ENCODE measurements at places on chromosomes 11 and 22.

GRCh38 chr11:11582011-11582701, 39.6 kb downstream of the GALNT18 start:
- no peak for DNase-seq

GRCh38 chr11:11441516-11441915, 88.5 kb upstream of the CSNK2A3 start:
- no peak for DNase-seq

GRCh38 chr11:35318977-35319925, 100.1 kb downstream of the SLC1A2 start:
- no peak for DNase-seq

DNA sequence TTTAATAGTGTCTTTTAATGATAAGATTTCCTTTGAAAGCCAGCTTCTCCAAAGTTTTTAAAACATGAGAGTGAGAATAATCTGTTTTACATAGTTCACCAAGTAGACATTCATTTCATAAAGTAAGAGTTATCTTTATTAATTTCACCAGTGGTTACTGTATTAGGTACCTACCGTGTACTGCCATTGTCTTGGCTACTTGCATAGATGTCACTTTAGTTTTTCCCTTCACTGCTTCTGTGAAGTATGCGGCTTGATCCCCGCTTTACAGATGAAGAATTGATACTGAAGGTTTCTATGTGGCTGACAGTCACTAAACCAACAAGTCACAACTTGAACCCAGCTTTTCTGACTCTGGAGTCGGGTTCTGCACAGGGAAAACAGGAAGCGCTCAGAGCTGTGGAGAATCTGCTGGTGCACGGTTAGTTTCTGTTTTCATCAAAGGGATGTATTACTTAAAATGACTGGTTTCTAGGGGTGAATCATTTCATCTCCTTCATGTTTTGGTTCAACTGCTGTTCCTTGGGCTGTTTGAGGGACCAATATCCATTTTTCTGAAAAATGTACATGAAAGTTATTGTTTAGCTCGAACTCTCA, 39.3 kb upstream of the MYO18B start:
- no peak for DNase-seq

GRCh38 chr22:20889025-20889704, 28.0 kb upstream of the CRKL start:
- DNase-seq = no peak

- no peak for DNase-seq
Measured at GRCh38 chr11:114033572-114033971, 25.9 kb upstream of the ZBTB16 start.

- DNase-seq = no peak
Measured at GRCh38 chr11:84993386-84993785, 633.8 kb downstream of the DLG2 start.

GRCh38 chr22:40118979-40119378, 58.7 kb upstream of the TNRC6B start:
- no peak for DNase-seq

- DNase-seq = no peak
Measured at GRCh38 chr11:4118107-4118506, 23.5 kb downstream of the RRM1 start.

GRCh38 chr11:78438298-78438975, 20.8 kb upstream of the GAB2 start:
- DNase-seq = no peak

GRCh38 chr11:83011333-83012167, 60.1 kb downstream of the RAB30 start:
- DNase-seq = no peak

GRCh38 chr11:69680688-69681087, 5.5 kb upstream of the LTO1 start:
- DNase-seq = no peak
